ENCODE measurements at places on chromosomes 1 and 21.

DNA sequence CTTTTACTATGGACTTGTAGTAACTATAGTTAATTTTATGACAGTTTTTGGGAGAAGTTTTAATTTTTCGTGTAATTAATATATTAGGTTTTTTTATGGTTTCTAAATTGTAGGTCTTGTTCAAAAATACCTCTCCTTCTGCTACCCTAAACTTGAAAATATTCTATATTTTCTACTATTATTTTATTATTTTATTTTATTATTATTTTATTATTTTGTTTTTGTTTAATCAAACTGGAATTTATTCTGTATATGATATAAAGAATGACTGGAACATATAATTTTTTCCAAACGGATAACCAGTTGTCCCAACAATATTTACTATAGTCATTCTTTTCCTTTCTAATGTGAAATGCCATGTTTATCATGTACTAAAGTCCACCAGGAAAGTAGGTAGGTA is 17.1 kb upstream of the AGO4 start:
- DNase-seq, result no peak

DNA sequence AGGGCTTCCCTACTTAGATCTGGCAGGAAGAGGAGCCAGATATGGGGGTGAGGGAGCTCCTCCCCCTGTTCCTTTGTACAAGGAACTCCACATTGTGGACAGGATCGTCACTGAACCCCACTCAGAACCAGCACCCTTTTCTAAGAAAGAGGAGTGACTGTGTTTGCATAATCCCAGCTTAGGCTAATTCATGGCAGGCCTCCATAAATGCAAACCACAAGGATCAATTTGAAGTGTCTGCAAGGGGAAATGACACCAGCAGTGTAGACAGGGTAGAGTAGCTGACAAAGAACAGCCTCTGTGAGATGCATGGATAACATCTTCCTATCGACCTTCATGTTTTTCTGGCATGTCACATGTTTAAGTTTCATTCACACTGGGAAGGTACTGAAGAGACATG is 11.7 kb downstream of the MX1 start:
- DNase-seq, result no peak

DNA sequence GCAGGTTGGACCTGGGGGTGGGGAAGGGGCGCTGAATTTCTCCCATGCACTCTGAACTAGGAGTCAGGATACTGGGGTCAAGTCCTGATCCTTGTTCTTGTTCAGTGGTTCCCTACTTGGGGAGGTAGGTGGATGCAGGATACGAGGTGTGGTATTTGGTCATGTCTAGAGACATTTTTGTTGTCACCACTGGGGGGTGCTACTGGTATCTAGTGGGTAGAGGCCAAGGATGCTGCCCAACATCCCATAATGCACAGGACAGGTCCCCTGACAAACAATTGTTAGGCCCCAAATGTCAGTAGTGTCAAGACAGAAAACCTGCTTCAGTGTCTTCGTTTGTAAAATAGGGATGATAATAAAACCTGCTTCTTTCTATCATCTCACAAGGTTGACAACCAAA is 259.0 kb upstream of the FOXD3 start:
- DNase-seq, result no peak

- DNase-seq, result no peak
These were observed 165.3 kb downstream of the TOMM20 start for GRCh38 chr1:234963180-234963903.

- no peak for DNase-seq
These were observed 5.7 kb downstream of the HSPG2 start for GRCh38 chr1:21931171-21932093.

GRCh38 chr1:228393268-228393701 is 13.3 kb downstream of the TRIM11 start:
- no peak for DNase-seq

DNA sequence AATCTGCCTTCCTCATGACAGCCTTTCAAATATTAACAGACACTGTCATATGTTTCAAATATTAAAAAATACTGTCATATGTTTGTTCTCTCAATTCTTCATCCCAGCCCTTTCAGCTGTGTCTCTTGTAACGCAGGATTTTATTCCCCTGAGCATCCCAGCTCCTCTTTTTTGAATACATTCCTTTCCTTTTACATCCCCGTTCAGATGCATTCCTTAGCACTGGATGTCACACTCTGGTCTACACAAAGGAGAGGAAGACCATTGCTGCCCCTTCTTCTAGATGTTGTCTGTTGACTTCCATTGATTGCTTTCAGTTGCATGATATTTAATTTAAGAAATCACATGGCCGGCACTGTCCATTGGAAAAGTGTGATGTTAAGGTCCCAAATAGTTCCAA is 117.4 kb upstream of the PAXBP1 start:
- no peak for DNase-seq

DNA sequence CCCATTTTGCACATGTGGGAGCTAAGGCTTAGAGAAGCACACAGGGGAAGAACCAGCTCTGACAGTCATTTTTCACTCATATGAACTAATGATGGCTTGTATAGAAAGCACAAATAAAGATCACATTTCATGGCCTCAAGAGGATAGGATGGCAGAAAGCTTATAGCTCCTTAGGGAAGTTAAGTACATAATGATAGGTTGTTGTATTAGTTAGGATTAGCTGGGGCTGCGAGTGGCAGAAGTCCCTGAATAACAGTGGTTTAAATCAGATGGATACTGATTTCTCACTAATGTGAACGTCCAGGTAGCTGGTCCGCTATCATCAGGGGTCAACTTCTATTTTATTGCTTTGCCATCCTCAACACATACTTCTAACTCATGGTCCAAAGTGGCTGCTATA is 284.0 kb downstream of the RPS6KC1 start:
- DNase-seq, result no peak

- no peak for DNase-seq
These were observed at the start of gene S100A16 for GRCh38 chr1:153612755-153613331. Gene S100A16, minus strand, starts transcription at chr1:153613137. Its CDS starts 4,986 bp downstream, at chr1:153608151.

DNA sequence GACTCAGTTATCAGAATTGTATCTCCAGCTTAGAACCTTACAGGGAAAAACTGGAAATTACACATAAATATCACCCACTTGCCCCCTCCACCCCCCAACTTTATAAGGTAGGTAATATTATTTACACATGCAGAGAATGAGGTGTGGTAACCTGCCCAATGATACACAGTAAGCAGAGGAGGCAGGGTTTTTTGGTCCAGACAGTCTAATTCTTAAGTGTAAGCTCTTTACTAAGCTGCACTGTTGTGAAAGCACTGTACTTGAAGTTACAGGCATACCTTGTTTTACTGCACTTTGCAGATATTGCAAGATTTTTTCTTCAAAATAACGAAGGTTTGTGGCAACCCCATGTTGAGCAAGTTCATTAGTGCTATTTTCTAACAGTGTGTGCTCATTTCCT is 24.8 kb upstream of the MYOCOS start:
- no peak for DNase-seq

DNA sequence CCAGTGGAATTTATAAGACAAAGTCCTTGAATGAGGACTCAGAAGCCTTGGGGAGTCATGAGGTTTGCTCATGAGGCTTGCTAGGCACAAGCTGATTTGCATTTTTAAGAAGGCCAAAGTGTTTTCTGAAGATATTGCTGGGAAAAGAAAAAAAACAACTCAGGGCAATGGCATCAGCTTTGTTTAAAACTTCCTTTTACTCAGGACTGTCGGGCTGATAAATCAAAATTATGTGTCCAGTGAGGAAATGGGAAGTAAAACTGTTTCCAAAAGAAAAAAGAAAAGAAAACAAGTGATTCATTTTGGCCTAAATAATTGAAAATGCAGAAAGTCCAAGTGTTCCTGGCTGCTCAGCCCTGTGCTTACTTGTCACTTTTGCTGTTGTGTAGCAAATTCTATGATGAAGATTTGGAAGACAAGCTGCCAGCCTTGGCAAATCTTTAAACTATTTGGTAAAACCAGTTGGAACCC is 282.4 kb downstream of the HLX start:
- DNase-seq, result no peak

- DNase-seq, result no peak
These were observed 354.0 kb upstream of the ADAMTS5 start for GRCh38 chr21:27320868-27321267.

GRCh38 chr1:64100791-64101190 is 102.6 kb upstream of the UBE2U start:
- DNase-seq, result no peak

- no peak for DNase-seq
These were observed 25.0 kb downstream of the TTC39A start for GRCh38 chr1:51305371-51305823.

- DNase-seq, result peak; percentile 29
These were observed 40.6 kb upstream of the MARK1 start for GRCh38 chr1:220487297-220487820.

DNA sequence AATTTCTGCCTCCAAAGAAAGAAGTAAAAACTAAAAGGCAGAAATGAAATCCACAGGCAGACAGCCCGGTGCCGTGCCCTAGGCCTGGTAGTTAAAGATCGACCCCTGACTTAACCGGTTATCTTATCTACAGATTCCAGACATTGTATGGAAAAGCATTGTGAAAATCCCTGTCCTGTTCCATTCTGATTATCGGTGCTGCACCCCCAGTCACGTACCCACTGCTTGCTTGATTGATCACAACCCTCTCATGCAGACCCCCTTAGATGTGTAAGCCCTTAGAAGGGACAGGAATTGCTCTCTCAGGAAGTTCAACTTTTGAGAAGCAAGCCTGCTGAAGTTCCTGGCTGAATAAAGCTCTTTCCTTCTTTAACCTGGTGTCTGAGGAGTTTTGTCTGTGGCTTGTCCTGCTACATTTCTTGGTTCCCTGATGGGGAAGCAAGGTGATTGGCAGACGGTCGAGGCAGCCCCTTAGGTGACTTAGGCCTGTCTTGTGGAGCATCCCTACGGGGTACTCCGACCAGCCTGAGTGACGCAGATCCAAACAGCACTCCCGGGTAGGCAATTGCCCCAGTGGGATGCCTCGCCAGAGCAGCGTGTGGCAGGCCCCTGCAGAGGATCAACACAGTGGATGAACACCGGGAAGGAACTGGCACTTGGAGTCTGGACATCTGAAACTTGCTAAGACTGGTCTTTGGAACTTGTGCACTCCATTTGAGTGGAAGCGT is 111.2 kb upstream of the PPM1J start:
- DNase-seq, result no peak

DNA sequence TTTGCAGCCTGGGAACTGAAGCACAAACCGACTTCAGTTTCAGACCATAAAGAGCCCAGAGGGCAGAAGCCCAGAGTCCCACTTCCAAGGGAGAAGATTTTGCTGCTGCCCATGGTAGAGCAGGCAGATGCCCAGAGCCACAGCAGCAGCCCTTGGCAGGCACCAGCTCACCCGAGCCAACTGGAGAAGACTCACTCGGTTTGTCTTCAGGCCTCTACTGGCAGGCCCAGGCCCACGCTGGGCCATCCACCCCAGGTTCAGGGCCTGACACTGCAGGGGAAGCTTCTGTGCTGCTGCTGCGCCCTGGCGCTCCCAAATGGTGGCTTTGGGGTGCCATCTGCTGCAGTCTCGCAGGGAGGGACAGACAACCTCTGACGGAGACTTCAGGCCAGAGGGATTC is 33.3 kb downstream of the SLC66A1 start:
- no peak for DNase-seq

- no peak for DNase-seq
These were observed 258 bp downstream of the CCT3 start for GRCh38 chr1:156337888-156338179.

DNA sequence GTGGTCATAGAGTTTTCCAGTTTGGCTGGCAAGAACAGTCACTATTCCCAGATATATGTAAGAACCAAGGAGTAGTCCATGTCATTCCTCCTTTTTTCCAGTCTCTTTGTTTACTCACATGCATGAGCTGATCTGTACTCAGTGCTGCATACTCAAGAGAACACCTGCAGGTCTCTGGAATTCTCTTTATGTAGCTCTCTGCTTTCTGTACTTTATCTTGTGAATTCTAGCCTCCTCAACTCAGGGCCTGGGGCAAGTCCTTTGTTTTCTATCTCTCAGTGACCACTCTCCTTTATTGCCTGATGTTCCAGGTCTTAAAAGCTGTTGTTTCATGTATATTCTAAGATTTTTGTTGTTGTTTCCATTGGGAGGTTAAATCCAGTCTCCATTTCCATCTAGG is 478.9 kb downstream of the DPYD start:
- no peak for DNase-seq

DNA sequence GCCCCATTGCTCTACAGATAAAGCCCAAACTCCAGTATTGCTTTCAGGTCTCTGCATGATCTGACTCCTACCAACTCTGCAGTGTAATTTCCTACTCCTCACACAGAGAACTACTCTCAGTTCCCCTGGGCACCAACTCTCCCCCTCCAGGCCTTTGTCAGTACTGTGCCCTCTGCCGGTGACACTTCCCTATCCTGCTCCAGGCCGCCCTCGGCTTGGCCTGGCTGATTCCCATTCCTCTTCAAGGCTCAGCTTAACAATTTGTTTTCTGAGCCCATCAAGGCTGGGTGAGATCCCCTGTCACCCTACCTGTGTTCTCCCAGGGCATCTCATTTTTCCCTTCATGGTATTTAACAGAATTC is 2.6 kb downstream of the SLAMF8 start:
- DNase-seq, result no peak

- DNase-seq, result no peak
These were observed 37.8 kb downstream of the CYP4A11 start for GRCh38 chr1:46903481-46903880.

- no peak for DNase-seq
These were observed 1.1 kb downstream of the KRTAP10-12 start for GRCh38 chr21:44697811-44698734.

DNA sequence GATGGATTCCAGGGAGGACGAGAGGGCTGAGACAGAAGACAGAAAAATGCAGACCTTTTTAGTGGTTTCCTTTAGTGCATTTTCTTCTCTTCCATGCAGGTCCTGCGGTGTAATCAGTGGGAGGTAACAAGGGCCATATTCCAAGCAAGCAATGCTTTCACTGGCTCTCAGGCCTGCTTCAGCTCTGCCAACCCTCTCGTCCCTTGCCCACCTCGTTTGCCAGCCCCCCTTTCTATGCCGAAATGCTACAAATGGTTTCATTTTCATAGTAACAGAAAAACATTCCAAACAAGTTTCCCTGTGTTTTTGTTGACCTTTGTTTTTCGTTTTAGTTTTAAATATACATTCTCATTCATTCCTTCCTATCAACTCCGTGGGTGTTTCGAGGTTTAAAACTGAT is 443.1 kb downstream of the TTLL7 start:
- DNase-seq, result no peak

DNA sequence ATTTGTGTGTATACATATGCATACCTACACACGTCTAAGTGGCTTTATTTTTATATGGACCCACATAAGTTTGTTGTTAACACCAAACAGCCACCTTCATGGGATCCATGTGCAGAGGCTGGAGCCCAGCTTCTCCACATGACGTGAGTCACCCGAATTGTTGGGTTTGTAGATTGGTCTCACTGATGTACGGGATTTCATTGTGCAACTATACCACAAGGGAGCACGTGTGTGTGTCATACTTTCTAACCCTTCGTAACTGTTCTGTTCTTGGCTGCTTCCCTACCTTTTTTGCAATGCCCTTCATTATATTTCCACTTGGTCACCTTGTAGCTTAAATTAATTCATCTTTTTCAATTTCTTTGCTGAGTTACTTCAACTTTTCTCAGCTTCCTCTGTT is 21.0 kb downstream of the SPRTN start:
- DNase-seq, result no peak

GRCh38 chr1:227747948-227748495 is 12.8 kb downstream of the SNAP47 start:
- no peak for DNase-seq

- DNase-seq, result no peak
These were observed 59.4 kb downstream of the CAPN9 start for GRCh38 chr1:230806552-230806951.
